ENCODE measurements at places on chromosomes 4 and X. TPM values are rescaled to one million over a fixed set of nuclear protein-coding genes. Genes with fewer than 3 reads are reported as not detected.

Gene RBMXL3
- not detected for total RNA-seq

Gene NUDT10
- total RNA-seq, result 2.2 TPM

Gene AMOT
- total RNA-seq, result 1.6 TPM

Gene F8A2
- not detected for total RNA-seq

Gene TCEAL5
- under 0.01 TPM for total RNA-seq
